ENCODE measurements at places on chromosomes 4 and X.

DNA sequence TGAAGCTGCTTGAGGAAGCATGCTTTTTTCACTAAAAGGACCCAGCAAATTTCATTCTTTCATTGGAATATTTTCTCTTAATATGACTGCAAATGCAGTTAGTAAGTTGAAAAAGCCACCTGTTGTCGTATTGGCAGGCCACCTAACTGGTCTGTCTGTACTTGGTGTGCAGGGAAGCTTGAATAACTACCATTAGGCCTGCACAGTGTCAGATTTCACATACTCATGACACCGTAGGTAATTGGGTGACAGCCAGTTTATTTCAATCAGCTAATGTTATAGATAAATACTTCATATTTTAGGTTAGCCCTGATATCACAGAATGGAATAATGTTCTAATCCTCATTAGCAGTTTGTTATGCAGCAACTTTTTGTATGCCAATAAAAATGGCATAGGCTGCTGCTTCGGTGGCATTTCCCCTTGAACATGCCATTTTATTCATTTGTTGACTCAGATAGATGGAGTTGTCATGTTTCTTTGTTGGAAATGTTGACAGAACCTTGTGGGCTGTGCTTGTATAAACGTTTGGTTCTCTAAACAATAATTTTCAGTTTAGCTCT is 173.7 kb downstream of the RPA4 start:
- no peak for DNase-seq

DNA sequence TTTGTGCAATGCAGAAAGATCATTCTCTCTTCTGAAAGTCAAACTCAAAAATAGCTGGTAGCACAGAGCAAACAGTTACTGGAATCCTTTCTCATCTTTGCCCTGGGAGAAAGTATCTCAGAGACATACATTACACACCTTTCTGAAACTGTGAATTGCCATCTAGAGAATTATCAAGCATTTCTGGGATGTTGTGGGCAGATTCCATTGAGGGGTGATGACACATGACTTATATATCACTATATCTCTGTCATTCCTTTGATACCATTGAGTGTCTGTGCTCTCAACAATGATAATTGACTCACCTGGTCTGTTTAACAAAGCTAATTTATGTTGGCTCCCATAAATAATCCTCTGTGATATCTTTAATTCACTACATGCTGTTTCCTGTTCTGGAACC is 13.0 kb downstream of the SLIT2 start:
- no peak for DNase-seq

- peak; percentile 4 for DNase-seq
These were observed 101.5 kb downstream of the CCDC160 start for GRCh38 chrX:134338527-134338926.

DNA sequence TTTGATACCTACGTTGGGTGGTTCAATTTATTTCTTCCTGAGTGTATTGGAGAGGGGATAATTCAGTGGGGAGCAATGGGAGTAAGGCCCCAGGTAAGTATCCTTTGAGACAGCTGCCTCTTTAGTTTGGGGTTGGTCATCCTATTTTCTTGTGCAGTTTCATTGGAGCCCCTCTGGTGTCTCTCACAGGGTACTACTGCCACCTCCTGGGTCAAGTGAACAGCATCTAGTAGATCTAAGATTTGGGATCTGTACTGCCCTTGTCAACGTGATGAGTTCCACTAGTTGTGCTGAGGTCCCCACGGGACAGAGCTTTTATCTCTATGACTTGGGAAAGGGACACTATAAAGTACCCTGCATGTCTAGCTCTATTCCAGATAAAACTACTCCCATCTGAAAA is 80.6 kb downstream of the PBDC1 start:
- DNase-seq = peak; percentile 44

DNA sequence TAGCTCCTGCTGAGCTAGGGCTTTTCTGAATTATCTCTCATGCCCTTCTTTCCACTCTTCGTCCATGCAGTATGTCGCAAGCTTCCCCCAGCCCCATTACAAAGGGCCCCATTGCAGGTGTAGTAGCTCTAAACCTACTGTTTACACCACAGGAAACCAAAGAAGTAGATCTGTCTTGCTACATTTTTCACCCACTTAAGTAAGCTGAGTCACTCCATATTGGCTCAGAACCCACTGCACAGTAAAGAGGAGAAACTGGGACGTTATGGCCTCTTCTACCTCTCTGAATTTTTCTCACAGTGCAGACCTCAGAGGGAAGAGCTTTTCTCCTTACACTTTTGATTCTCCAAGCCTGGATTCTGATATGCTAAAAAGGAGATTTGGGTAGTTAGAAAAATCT is 200.2 kb downstream of the SMARCA1 start:
- DNase-seq = no peak

DNA sequence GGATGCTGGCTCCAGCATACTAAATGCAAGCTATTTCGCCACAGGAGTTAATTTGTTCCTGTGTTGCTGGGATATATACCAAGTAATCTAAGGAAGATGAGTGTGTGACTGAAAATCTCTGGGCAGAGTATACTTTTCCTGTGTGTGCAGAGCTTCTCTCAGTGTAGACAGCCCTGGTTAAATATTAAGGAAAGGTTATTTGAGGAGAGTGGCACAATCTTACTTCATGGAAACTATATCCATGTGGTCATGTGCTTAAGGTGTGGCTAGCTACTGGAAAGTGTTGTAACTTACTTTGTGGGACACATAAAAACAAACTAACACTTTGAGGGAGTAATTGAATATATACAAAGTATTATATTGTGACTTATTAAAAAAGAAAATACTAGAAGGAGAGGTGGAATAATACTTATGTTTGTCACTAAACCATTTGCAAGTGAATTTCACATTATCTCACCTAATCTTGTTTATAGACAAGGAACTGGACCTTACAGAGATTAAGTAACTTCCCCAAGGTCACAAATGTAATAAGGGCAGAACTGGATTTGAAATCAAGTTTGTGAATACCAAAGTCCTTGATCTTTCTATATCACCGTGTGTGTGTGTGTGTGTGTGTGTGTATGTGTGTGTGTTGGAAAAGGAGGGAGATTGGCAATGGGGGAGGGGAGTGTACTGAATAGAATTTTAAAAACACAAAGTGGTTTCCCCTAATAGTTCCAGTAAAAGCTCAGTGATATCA is 408.2 kb upstream of the NR3C2 start:
- no peak for DNase-seq

GRCh38 chr4:22719218-22719617 is 26.5 kb downstream of the GBA3 start:
- DNase-seq = no peak

DNA sequence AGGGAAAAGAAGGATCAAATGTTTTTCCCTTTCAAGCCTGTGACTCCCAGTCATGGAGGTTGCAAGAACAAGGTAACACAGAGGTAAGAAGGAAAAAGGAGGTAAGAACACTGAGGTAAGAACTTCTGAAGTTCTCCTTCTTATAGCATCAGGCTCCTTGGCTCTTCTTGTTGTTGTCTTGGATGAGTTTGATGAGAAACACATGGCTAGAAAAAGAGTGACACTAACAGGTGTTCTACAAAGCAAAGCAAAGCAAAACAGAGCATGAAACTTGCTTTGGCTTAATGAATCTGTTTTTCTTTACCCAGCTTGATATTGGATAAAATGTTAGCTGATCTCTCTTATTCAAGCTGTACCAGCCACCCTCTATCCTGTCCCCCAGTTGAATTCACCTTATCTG is 231.2 kb upstream of the F9 start:
- DNase-seq = no peak

GRCh38 chr4:54274795-54275665 is 45.9 kb downstream of the PDGFRA start:
- no peak for DNase-seq

- no peak for DNase-seq
These were observed 306.7 kb upstream of the GRID2 start for GRCh38 chr4:91997045-91997444.

DNA sequence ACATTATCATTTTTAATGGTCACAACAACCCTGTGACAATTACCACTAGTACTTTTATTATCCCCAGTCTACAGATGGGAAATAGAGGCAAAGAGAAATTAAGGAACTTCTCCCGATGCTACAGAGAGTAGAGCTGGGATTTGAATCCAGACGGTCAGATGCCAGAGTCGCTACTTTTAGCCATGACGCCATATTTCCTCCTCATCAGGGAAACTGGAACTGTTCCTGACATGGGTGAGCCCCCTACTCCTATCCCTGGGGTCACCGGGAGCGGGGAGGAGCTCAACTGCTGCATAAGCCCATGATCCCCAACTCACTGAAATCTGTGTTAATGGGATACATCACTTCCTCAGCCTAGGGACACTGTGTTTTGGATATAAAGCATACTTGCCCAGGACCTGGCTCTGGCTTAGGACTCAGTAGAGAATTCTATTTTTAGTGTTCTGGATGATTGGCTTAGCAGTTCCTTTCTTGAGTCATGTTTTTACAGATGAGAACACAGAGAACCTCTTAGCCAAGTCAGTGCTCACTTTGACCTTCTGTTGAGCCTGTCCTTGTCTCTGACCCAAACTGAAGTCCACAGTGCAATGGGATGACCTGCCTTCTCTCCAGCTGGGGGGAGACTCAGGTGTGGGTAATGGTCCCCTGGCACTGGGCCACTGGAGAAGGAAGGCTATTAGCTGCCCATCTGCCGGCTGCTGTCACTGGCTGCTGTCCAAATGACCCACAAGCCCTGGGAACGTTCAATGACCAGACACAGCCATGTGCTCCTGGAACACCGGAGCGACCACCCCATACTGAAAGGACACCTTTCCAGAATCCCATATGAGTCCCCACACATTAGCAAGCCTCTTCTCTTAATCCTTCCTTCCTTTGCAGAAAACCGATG is 90.8 kb upstream of the SHISA3 start:
- no peak for DNase-seq

DNA sequence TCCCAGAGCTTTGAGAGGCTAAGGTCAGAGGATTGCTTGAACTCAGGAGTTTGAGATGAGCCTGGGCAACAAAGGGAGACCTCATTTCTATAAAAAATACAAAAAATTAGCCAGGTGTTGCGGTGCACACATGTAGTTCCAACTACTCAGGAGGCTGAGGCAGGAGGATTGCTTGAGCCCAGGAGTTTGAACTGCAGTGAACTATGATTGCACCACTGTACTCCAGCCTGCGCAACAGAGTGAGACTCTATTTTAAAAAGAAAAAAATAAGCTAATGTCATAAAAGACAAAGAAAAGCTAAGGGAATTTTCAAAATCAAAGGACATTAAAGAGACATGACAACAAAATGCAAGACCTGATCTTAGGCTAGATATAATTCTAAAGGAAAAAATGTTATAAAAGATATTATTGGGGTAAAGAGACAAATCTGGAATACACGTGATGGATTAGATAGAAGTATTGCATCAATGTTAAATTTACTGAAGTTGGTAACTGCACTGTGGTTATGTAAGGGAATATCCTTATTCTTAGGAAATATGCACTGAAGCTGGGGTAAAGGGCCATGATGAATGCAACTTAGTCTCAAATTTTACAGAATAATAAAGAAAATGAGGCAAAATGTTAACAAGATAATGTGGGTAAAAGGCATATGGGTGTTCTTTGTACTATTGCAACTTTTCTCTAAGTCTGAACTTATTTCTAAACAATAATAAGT is 75.2 kb downstream of the SPRY1 start:
- no peak for DNase-seq

DNA sequence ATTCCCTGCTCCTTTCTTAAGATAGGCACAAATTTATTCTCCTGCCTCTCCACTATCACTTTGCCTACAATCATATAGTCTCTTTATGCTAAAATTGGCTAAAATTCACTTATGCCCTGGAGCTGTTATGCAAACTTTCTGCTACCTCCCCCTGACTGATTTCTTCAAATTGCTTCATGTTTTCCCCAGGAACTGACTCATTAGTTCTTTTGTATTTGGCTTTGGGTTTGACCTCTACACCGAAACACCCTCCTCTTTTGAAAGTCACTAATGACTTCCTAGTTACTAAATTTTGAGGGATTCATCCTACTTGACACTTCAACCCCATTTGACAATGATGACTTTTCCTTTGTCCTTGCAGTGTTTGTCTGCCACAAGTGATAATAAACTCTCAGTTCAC is 222.6 kb downstream of the NDST4 start:
- DNase-seq = no peak

- no peak for DNase-seq
These were observed 97.3 kb upstream of the DDX3X start for GRCh38 chrX:41236629-41237028.

- no peak for DNase-seq
These were observed 103.6 kb upstream of the TEX13D start for GRCh38 chrX:124228849-124229248.

DNA sequence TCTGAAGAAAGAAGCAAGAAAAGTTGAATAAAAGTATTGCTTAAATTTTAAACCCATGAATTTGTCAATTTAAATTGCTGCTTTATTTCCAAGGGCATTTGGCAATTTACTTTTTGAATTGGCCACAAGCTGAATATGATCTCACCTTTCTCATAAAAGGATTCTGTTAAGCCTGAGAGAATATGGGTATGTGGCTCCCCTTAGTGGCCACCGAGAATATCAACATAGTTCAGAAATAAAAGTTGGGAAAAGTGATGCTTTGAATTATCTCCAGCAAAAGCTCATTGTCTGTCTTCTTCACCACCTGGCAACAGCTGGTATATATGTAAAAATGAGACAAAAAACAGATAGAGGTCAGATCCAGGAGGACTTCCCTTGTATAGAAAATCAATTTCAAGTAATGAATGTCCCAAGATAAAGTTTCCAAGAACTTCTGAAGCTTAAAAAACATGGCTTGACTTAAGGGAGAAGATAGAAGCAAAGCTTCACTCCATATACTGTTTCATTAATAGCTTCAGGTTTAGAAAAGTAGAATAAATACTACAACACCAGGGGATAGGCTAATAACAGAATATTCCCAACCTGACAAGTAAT is 290.7 kb upstream of the FAM241A start:
- no peak for DNase-seq

DNA sequence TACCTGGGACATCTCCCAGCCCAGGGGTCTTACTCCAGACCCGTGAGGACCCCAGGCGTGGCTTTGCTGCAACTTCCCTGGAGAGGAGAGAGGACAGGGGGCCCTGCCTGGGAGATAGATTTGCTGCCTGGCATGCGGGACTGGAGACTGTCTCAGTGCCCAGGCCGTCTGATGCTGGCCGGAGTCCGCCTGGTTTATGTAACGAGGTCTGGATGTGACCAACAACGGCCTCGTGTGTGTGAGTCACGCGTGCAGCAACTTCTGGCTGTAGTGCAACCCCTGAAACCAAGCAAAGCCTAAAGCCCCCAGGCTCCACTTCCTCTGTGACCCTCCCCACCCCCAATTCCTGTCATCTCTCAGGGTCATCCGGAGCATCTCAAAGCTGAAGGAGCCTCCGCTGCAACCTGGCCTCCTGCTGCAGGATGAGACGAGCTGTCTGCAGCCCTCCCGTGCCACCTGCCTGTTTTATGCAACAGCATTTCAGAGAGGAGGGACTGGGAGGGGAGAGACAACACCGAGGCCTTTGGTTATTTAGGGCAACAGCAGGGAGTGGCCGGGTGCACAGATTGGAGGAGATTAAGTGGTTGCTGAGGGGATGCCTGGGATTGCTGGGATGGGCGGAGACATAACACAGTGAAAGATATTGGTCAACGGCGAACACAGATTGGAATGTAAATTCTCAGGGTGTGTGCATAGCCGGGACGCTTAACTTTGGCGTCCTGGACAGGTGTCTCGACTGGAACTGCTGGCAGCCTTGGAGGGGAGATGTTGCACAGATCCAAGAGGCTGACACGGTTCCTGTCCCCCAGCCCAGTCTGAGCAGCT is 16.0 kb downstream of the XG start:
- DNase-seq = no peak

Data from naive thymus-derived CD4-positive, alpha-beta T cell (primary cell).